CD4-positive, alpha-beta memory T cell (primary cell): ENCODE measurements at places on chromosomes 12 and 14.

DNA sequence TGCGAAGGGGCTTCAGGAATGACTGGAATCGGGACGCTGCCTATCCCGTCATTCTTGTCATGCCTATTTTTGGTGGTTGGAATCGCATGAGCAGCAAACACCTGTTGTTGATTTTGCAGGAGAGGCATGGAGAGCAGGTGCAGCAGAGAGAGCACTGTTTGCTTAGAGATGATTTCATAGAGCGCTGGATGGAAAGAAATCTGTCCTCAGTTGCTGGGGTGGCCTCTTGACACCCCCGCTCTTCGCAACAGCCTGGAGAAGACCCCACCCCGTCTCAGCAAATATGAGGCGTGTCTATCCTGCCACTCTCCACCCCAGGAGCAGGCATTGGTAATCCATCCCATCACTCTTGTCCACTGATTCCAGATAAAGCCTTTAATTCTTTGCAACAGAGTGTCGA lies 19.3 kb upstream of the NCOR2 start:
- no peak for DNase-seq

GRCh38 chr14:105901226-105901625 lies 374.8 kb downstream of the TMEM121 start:
- no peak for DNase-seq

- DNase-seq, result no peak
These were observed 65.1 kb downstream of the TRMT5 start for GRCh38 chr14:60915781-60916180.

GRCh38 chr12:6212086-6212485 lies 11.9 kb downstream of the CD9 start:
- no peak for DNase-seq

DNA sequence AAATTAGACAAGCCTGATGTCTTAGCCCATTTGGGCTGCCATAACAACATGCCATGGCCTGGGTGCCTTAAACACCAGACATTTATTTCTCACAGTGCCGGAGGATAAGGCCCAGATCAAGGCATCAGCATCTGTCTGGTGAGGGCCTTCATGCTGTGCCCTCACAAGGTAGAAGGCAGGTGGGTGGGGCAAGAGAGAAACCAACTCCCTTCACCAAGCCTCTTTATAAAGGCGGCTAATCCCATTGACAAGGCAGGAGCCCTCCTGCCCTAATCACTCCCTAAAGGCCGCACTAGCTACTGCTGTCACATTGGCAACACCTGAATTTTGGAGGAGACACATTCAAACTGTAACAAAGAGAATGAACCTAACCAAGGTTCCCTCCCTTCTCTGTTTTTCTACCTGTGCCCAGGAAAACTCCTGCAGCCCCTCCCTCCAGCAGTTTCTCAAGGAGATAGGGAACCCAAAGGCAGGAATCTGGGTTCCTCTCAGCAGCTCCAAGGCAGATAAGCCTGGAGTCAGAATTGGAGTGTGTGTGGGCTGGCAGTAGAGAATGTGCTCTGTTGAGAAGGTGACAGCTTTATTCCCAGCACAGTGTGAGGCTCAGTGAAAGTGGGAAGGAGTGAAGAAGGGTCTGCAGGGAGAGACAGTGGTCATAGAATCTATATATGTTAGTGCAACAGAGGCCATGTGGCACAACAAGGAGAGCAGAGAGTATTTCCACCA lies 21.7 kb upstream of the GPATCH2L start:
- no peak for DNase-seq

DNA sequence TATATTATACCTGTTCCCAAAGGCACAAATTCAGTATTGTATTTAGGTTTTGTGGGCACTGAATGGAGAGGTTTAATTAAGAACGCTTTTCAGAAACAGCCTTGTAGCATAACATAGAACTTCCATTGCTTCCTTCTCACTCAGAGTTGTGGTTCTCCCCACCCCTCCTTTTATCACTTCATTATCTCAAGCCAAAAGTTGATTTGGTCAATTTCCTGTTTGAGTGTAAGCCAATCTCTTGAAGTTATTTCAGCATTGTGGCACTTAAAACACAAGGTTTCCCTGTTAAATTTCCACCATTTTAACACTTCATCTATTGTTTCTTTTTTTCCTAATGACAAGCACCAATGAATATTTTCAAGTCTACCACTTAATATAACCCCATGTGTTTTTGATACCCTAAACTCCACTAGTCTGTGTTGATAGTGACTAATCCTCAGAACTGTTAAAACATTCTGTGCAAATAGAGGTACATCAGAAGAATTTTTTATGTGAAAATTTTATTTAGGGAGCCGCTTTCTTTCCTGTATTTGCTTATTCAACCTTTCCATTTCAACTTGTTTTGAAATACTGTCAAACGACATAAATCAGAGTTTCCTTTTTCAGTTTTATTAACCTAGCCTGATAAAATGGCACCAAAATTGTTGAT lies 340.1 kb downstream of the BCAT1 start:
- DNase-seq, result no peak

GRCh38 chr12:125220404-125221273 lies 155.4 kb downstream of the AACS start:
- no peak for DNase-seq

GRCh38 chr14:68741839-68742470 lies 50.9 kb downstream of the ZFP36L1 start:
- no peak for DNase-seq

DNA sequence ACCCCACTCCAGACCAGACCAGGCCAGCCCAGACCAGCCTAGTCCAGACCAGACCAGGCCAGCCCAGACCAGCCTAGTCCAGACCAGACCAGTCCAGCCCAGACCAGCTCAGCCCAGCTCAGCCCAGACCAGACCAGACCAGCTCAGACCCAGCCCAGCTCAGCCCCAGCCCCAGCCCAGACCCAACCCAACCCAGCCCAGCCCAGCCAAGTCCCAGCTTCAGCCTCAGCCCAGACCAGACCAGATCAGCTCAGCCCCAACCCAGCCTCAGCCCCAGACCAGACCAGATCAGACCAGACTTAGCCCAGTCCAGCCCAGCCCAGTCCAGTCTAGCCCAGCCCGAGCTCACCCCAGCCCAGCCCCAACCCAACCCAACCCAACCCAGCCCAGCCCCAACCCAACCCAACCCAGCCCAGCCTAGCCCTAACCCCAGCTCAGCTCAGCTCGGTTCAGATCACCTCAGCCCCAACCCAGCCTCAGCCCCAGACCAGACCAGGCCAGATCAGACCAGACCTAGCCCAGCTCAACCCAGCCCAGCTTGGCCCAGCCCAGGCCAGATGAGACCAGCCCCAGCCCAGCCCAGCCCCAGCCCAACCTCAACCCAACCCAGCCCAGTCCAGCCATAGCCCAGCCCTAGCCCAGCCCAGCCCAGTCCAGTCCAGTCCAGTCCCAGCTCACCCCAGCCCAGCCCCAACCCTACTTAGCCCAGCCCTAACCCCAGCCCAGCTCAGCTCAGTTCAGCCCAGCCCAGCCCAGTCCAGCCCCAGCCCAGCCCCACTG lies 204.7 kb downstream of the BCL11B start:
- no peak for DNase-seq

DNA sequence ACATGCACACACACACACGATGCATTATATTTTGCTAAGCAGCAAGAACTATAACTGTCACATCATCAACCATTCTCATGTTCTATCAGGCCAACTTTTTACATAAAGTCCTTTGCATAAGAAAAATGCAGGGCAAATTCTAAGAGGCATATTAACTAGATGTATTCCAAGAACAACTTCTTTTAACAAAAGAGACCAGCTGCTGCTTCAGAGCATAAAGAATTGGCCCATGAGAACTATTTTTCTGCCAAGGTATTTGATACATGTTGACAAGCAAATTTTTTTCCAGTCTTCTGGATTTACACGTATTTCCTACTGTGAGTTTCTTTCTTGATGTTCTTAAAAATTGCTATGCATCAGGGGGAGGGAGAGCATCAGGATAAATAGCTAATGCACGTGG lies 27.2 kb downstream of the GLT8D2 start:
- no peak for DNase-seq

GRCh38 chr14:42319996-42320395 lies 713.3 kb downstream of the LRFN5 start:
- no peak for DNase-seq

DNA sequence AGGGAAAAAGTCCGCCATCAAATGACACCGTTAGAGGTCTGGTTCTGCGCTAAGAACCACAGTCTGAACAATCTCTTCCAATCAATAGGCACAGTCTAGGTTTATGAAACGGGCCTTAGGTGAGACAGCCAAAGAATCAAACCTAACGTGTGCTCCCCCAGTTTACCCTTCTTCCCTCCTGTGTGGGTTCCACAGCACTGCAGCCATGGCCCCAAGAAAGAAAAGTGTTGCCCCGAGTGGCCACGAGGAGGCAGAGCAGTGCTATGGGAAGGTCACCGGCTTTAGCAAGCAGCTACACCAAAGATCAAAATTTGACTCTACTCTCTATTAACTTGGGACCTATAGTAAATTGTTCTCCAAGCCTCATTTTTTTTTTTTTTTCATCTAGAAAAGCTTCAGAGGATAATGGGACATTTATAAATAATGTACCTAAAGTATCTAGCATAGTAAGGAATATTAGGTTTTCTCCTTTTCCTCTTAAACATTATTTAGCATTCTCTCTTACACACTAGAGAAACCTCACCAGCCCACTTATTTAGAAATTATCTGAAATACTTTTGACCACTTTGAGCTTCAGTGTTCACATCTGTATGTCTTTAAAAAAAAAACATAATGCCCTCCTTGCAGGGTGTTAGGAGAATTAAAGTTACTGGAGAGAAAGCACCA lies 70.2 kb upstream of the GPHB5 start:
- DNase-seq, result peak; percentile 34

- no peak for DNase-seq
These were observed 65.9 kb downstream of the BCL11B start for GRCh38 chr14:99206090-99206489.

DNA sequence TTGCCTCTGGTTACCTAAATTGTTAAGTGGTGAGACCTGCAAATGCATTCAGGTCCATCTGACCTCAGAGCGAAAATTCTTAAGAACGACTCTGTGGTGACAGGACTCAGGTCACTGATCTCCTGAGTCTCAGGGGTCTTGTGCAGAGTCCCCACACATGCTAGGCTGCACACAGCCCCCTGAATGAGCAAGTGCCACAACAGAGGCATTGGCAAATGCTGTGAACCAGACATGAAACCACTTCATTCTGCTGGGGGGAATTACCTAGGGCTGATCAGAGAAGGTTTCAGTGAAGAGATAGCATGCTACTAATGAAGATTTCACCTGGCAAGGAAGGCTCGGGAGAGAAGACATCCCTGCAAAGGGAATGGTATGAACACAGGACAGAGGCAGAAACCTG lies 281.6 kb downstream of the ITPR2 start:
- no peak for DNase-seq

DNA sequence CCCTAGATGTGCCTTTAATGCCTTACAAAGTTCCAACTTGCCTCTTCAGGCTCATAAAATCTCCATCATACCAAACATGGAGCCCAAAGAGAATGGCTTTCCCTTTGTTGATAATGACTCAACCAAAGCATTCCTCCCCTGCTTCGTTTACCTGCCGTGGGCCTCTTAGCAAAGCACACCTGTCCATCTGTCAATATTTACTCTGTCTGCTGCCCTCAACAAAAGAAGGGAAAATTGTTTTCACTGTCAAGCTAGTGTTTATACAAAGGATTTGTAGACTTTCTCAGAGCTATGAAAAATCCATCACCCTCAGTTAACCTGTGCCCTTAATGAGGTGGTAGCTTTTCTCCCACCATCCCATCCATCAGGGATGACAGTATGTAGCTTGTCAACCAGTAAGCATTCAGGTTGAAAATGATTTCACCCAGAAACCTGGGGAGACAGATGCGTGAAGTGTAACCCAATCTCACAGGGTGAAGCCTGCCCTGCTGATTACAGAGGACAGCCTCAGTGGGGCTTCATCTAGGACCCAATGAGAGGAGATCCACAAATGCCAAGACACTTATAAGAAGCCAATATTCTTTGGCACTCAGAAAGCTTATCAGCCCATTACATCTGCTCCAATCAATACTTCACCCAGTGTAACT lies 278.1 kb downstream of the NUAK1 start:
- DNase-seq, result no peak

DNA sequence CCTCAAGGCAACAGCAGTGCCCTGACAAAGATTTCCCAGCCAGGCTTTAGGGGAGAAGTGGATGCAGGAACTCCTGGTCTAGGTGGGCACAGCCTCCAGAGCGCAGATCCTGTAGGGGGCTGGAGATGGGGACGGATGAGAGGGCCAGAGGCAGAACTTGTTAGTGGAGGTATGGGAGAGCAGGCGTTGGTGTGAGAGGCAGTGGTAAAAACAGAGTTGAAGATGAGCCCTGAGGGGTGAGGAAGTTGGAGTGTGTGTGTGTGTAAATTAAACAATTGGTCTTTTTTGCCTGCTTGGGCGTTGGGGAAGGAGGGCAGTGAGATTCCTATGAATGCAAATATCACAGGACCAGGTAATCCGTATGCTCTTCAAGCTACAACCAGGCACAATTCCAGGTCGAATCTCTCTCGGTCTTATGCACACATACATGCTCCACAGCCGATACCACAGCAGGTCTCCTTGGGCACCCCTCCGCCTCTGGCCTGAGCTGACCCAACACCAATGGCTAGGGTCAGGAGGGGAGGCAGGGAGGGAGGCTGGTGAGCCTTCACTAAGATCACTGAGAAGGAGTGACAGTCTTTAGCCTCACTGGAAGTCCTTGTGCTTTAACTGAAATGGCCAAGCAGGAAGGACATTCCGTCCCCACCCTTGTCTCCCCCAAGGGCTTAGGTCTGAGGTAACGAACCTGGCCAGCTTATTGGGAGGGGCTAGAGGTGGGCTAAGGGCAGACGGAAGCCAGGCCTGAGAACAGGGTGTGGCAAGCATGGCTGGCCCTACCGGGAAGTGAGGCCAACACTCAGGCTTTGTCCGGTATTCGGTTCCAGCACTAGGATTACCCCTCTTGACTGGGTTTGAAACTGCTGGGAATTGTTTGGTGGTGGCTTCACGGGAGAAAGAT lies 1.5 kb upstream of the KRT7 start:
- DNase-seq, result no peak

DNA sequence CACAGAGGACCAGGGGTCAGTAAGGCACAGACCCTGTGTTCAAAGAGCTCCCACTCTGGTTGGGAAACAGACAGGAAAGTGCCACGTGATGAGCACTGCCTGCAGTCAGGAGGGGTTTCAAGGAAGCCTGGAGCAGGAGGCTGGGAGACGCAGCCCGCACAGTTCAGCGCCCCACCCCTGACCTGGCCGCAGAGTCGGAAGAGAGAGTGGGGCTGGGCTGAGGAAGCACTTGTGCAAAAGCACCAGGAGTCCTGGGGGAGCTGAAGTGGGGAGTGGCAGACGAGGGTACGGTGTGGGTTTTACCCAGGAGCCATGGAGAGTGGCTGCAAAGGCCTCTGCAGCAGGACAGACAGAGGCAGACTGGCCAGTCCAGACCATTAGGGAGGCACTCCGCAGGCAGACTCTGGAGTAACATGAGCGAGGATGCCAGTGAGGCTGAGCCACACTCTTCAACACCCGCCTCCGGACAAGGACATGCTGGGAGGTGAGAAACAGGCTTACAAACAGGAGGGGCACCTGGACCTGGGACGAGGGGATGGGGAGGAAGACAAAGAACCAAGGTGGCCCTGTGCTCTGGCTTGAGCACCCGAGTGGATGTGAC lies 85.7 kb upstream of the GPR68 start:
- DNase-seq, result no peak

- no peak for DNase-seq
These were observed 41.2 kb upstream of the LRRC10 start for GRCh38 chr12:69651922-69652321.

GRCh38 chr14:31990926-31991572 lies 86.1 kb upstream of the ARHGAP5 start:
- no peak for DNase-seq
